ENCODE measurements at places on chromosomes 1 and 21.

DNA sequence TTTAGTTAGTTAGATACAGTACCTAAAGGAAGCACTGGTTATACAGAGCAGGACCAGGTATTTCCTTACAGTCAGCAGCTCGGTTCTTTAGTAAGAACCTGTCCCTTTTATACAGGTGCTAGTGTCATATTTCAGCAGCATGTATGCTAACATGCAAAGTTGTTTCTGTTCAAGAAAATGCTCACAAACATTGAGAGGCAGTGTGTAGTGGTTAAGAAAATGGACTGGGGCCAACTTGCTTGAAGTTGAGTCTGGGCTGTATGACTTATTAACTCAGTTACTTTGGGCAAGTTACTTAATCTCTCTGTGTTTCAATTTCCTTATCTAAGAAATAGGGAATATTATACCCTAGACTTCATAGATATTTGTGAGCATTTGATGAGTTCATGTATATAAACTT is 31.1 kb downstream of the AK4 start:
- peak; percentile 10 for DNase-seq

DNA sequence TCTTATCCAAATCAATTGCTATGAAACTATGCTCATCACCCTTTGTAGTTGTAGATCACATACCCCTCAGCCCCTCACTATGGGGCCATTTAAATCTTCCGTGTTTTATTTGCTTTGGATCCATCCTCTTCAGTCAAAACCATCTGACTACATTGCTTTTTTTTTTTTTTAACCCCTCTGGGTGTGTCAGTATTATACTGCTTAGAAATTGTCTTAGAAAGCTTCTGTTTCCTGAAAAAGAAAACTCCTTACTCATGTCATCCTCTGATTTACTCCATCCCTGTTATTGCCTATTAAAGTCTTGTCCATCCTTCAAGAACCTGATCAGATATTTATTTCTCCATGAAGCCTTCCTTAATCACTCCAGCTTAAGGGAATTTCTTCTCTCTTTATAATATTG is 74.0 kb upstream of the HSD17B7 start:
- DNase-seq: no peak

GRCh38 chr1:201673915-201674314 is 135.0 kb downstream of the NAV1 start:
- no peak for DNase-seq

GRCh38 chr1:218350801-218351266 is 5.7 kb downstream of the TGFB2 start:
- no peak for DNase-seq

DNA sequence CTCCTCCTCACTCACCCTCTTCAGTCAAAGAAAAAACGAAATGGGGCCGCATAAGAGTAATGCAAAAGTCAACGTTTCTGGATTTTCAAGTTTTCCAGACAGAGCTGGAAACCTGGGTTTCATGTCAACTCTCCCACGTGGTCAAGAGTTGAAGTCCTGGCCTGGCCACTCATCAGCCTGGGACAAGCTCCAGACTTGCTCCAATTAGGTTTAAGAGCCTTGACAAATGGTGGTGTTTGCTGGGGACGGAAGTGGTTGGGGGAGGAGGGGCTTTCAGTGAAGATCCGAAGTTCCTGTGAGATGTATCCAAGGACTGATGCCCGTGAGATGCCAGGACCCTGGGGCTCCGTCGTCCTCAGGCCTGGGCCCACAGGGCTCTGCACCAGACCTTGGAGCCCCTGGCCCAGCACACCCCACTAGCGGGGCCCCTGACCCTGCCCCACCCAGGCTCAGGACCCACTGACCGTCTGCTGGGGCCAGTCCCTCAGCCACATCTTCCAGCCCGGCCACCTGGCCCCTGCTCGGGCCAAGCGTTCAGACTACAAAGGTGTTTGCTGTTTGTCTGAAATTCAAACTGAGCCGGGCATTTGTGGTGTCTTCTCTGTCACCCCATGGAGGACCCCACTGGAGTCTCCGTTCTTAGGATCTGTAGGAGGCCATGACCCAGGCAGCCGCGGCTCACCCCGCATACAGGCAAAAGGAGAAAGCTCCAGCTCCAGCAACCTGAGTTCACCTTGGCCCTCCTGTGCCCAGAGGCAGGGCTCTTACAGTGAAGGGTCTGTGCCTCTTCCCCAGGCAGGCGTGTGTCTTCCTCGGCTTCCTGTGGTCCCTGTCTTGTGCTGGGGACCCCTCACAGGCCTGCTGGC is 53.3 kb downstream of the SIK1 start:
- DNase-seq: no peak

DNA sequence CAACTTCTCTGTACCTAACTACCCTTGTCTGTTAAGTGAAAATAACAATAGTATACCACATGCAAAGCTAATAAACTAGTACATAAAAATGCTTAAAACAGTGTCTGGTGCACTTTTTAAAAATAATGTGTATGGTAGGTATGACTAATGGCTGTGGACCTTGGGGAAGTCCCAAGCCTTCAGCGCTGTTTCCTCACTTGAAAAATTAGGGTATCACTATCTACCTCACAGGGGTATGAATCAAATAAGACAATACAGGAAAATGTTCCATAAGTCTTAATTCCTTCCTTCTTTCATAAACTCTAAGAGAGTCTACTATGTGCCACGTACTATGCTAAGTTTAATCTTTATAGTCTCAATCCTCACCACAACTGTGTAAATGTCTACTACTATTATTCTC is 32.0 kb downstream of the EGLN1 start:
- no peak for DNase-seq

- no peak for DNase-seq
These were observed 3.1 kb upstream of the S100A8 start for GRCh38 chr1:153393926-153394325.

- no peak for DNase-seq
These were observed 156.2 kb downstream of the TPR start for GRCh38 chr1:186218654-186219352.

- no peak for DNase-seq
These were observed 345 bp downstream of the HPCAL4 start for GRCh38 chr1:39690794-39691382.

DNA sequence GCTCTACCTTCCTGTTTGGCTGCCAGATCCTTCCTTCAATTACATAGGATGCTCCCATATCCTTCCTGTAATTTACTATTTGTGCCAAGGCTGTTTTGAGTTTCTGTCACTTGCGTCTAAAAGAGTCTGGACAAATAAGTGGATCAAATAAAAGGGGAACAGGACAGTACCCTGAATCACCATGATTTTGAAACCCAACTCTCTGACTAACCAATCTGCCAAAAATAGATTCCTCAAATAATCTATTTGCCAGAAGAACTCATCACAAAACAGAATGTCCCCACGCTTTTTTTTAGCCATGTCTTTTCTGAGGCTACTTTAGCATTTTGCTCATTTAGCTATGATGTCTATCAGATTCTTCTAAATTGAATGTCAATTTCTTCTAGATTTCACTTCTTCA is 392.6 kb downstream of the NTNG1 start:
- no peak for DNase-seq

DNA sequence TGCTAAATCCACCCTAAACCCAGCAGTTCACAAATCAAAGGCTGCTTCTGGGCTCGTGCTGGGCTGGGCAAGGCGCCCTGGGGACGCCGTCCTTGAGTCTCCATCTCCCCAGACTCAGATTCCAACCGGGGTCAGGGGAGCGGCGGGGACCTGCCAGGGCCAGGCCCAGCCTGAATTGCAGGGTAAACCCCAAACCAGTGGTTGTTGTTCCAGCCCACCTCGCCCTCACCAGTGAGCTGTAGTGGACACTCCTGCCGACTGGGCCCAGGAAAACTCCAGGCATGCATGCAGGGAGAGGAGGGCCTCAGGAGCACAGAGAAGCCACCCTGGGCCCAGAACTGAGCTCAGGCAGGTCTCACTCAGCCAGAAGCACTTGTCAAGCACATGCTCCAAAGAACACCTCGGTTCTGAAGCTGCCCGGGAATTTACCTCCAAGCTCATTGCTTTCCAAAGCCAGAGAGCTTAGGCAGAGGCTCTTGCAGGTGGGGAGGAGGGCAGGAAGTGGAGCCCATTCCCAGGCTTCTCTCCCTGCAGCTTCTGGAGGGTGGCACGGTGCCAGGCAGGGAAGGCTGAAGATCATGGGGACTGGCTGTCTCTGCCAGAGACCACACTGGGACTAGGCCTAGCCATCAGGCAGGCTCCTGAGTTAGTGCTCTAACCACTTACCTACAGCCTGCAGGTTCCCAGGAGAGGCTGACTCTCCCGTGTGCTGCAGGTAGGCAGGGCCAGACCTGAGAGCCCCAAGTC is 437.0 kb downstream of the MATN1 start:
- peak; percentile 46 for DNase-seq

DNA sequence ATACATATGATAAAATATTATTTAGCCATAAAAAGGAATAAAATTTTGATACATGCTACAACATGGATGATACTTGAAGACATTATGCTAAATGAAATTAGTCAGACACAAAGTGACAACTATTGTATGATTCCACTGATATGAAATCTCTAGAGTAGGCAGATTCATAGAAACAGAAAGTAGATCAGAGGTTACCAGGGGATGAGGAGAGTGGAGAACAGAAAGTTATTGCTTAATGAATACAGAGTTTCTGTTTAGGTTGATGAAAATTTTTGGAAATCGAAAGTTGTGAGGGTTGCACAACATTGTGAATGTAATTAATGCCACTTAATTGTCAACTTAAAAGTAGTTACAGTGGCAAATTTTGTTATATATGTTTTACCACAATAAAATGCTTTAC is 315.7 kb upstream of the USP25 start:
- DNase-seq: no peak

- no peak for DNase-seq
These were observed 918 bp downstream of the MIB2 start for GRCh38 chr1:1616045-1616790.

- peak; percentile 5 for DNase-seq
These were observed 21.1 kb downstream of the CLDN8 start for GRCh38 chr21:30194701-30195299.

GRCh38 chr1:245512980-245513578 is 358.3 kb downstream of the KIF26B start:
- peak; percentile 50 for DNase-seq

DNA sequence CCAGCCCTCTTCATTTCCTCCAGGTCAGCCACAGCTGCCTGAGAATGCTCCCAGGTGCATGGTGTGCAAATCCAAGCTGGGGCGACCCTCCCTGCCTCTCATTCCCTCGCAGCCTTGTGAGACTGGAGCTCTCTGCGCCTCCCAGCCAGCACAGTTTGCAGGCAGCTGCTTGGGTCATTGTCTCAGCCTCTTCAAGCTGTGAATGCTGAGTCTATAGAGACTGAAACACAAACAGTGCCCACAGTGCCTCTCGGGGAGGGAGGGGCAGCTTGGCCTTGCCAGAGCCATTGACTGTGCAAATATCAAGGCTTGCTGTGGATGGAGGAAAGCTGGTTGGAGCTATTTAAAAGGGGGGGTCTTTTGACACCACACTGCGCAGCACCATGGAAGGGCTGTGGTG is 10.6 kb downstream of the PLXNA2 start:
- DNase-seq: no peak

GRCh38 chr1:119330466-119331189 is 38.0 kb upstream of the HAO2 start:
- DNase-seq: no peak

GRCh38 chr1:87179851-87180519 is 148.7 kb upstream of the LMO4 start:
- DNase-seq: no peak

DNA sequence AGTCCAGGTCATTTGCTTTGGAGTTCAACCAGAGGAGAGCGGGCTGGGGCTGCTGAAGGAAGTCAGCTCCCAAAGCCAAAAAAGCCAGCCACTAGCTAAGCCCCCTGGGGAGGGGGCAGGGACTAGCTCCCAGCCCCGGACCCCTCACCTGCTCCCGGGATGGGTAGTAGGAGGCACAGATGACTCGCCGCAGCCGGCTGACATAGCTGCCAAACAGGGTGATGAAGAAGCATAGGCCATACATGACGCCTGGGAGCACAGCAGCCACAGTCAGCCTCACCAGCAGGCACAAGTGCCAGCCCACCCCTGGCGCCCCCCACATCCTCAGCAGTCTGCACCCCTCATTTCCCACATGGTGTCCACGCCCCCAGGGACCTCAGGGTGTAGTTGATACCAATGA is 7.4 kb downstream of the DCST2 start:
- no peak for DNase-seq

DNA sequence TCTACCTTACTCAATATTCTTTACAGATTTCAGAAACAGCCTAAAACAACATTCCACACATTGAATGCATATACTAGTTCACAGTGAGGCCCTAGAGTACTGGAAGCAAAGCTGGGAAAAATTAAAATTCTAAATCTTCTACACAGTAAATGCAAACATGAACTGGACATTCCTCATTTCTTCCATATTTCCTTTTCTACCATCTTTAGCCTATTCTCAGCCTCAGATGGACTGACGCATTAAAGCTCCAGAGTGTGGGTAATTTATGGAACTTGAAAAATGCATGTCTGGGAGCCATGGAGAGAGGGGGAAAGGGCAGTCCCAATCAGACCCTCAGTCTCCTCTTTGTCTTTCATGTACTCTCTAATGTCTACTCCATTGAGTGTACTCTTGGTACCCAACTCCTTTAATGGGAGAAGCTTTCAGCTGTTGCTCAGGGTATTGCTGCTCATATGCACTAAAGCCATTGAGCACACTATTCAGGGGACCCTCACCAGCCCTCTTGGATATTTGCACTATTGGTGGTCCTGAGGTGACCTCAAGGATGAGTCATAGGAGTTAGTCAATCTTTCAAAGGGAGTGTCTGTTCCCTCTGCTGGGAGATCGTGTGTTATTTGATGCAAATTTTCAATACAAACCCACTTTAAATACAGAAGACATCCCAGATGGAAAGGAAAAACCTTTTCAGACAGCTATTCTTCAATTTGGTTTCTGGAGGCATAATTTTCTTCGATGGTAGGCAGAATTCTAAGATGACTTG is 83.3 kb upstream of the KCNJ15 start:
- no peak for DNase-seq

GRCh38 chr1:119987112-119987511 is 82.3 kb downstream of the NOTCH2 start:
- DNase-seq: no peak

- no peak for DNase-seq
These were observed 66.8 kb downstream of the KCNN3 start for GRCh38 chr1:154802982-154803920.

DNA sequence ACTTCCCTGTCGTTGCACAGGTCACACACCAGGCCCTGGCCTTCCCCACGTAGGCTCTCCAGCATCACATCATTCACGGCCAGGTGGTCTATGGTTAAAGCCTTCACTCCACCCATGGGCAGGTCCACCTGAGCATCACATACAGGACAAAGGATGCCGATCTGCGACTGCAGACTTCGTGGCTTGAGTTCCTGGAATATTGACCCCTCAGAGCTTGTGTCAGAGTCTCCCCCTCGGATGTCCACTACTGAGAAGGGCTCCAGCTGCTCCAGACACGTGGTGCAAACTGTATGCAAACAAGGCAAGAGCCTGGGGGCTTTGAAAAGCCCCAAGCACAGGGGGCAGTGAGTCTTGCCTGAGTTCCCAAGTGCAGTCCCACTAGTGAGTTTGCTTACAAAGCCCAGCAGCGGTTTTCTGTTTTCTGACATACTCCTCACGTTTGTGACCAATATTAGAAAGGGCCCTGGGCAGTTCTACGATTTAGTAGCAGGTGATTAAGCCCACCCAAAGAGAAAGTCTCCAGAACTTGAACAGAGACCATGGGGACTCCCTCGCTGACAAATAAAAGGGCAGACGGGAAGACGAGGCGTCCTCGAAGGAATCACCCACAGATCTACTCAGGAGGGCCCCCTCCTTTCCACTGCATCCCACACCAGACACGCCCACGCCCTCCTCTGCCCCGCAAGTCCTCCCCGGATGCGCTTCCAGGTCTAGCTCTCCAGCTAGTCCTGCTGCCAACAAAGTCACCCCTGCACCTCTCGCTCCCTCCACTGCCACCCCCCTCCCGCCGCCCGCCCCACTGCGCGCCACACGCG is 568 bp downstream of the TRIM45 start:
- DNase-seq: peak; percentile 78

- peak; percentile 31 for DNase-seq
These were observed 35.3 kb downstream of the DTL start for GRCh38 chr1:212070720-212071302.

Data from NCI-H2171 treated with DMSO at 0.1 percent for 48 hours (cell line).